Frontal cortex (tissue), 4 donors: ENCODE measurements at places on chromosomes 4 and X. TPM values are rescaled to one million over a fixed set of nuclear protein-coding genes. Genes with fewer than 3 reads are reported as not detected.

The GSX2 gene
- 3.3 TPM for total RNA-seq

GRCh38 chr4:42709392-42710065 lies 52.6 kb upstream of the ATP8A1 start:
- no peak for DNase-seq

DNA sequence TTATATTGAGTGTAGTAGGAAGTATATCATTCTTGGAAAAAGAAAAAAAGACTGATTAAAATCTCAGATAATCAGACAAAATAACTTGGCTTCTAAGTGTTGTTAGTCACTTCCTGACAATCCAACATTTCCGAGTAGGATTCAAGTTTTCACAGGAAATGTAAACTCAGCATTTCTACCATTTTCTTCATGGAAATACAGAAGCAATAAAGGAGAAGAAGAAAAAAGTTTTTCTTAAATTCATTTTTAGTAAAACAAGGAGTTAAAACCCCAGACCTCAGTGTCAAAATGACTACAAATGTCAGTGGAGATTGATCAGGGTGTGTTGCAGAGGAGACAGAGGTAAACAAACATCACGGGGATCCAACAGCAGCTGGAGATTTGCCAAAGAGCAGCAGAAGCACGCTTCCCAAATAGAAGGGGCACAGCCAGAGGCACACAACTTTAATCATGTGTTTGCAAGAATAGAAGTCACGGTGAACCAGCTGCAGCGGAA lies 129.3 kb upstream of the FAM9B start:
- DNase-seq: no peak

DNA sequence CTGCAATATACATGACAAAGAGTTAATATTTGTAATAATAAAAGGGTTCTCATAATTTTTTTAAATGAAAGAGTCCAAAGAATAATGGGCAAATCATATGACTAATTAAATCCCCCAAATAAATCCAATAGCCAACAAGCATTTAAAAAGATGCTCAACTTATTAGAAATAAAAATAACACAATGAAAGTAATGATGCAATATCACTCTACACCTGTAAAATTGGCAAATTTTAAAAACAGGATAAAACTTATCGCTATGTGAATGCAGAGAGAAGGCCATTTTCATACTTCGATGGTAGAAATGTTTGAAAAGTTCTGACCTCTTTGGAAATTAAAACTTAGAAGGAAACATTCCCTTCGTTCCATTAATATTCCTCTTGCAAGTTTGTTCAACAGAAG lies 1.9 kb downstream of the F8 start:
- no peak for DNase-seq
